ENCODE measurements at places on chromosomes 3 and 15. TPM values are rescaled to one million over a fixed set of nuclear protein-coding genes. Genes with fewer than 3 reads are reported as not detected.

DNA sequence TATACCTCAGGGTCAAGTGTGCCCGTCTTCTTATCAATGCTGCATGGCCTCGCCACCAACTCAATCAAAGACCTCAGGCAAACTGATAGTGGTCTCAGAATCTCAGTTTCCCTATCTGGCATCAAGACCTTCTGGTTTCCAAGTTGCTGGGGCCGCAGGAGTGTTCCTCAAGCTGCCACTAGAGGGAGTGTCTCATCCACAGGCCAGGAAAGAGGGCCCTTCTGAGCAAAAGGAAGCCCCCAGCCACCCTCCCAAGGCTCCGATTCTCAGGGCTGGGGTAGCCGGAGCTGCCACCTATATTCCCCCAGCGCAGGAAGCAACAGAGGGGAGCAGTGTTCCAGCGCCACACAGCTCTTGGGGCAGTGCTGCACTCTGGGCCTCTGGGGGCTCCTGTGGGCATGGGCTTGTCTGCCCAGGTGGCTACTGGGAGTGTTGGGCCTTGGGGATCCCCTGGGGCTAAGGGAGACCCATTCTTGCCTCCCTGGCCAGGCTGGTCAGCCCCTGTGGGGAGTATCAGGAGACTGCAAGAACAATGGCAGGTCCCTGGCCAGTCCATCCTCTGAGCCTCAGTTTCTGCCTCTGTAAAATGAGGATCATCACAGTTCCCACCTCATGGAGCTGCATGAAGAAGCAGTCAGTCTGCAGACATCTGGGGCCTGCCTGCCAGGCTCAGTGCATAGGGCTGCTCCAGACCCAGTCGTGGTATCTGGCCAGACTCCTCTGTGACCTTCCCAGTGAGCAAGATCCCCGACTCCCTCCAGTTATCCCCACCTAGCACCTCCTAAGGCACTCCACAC, 23.4 kb upstream of the SEC13 start:
- H3K4me1 ChIP-seq = no peaks in the 10 kb centered on the region
- peak; percentile 52 for DNase-seq
- no peak overlapping the region for H3K27ac ChIP-seq
- H3K4me3 ChIP-seq = no peak overlapping the region
- no peaks in the 10 kb centered on the region for H3K27me3 ChIP-seq
- H3K36me3 ChIP-seq = no peaks in the 10 kb centered on the region

DNA sequence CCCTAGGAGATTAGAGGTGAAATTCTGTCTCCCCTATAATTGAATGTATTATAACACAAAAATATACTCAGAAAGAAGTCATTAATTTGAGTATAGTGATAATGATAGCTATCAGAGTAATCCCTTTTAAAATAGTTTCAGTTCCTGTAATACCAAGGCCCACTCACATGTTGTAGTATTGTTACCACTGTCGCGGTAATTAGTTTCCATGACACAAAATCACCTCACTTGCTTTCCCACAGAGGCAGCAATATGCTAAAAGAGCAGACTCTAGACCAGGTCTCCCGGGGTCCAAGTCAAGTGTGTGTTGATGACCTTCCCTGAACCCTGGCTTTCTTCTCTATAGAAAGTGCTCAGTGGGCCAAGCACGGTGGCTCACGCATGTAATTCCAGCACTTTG, 39.5 kb upstream of the NSMCE3 start:
- no peak overlapping the region for H3K4me3 ChIP-seq
- no peaks in the 10 kb centered on the region for H3K36me3 ChIP-seq
- H3K27me3 ChIP-seq = no peaks in the 10 kb centered on the region
- H3K27ac ChIP-seq = no peak overlapping the region
- no peaks in the 10 kb centered on the region for H3K4me1 ChIP-seq

- H3K27ac ChIP-seq = no peak overlapping the region
- no peaks in the 10 kb centered on the region for H3K4me1 ChIP-seq
- DNase-seq = no peak
- H3K4me3 ChIP-seq = no peak overlapping the region
These were observed 553.7 kb downstream of the PDCD6IP start for GRCh38 chr3:34351882-34352777.

DNA sequence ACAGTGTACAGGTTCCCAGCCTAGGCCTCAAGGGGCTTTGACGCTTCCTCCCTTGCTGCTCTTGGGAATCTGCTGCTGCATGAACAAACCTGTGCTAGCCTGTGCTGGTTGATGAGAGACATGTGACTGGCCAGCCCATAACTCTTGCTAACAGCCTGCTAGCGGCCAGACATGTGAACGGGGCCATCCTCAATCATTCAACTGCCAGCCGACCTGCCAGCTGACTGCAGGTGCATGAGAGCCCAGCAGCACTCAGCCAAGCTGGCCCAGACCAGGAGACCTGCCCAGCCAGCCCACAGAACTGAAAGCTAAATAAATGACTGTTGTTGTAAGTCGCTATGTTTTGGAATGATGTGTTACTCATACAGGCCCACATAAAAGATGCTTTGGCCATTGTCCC, 82.4 kb upstream of the DLG1 start:
- no peak overlapping the region for H3K4me3 ChIP-seq
- H3K27me3 ChIP-seq = no peaks in the 10 kb centered on the region
- H3K4me1 ChIP-seq = peaks cover 6% of the 10 kb centered on the region

DNA sequence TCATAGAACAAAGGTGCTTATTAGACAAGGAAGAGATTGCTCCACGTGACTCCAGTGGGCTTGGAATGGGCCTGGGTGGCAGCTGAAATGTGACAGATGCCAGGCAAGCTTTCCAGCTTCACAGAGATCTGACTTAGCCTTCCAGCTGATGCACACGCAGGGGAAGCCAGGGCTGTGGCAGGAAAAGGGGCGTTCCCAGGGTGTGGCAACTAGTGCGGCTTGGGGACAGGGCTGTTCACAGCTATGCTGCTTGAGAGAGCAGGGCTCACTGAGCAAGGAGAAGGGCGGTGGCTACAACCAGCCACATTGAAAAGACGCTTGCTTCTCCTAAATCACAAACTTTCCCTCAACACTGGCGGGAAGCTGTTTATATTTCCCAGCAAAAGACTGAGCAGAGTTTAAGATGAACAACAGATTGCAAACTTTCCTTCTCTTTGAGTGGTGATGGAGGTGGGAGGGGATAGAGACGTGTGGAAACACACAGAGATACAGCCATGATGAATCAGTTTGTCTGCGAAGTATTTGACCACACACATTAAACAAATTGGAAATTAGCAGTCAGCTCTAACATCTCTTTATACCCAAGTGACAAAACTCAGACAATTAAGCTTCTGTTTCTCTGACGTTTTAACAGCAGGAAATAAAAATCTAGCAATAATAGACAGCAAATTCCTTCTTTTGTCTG, 127.5 kb downstream of the BDH1 start:
- peaks cover 26% of the 10 kb centered on the region for H3K4me1 ChIP-seq
- H3K27me3 ChIP-seq = no peaks in the 10 kb centered on the region
- DNase-seq = peak; percentile 49
- no peak overlapping the region for H3K27ac ChIP-seq

DNA sequence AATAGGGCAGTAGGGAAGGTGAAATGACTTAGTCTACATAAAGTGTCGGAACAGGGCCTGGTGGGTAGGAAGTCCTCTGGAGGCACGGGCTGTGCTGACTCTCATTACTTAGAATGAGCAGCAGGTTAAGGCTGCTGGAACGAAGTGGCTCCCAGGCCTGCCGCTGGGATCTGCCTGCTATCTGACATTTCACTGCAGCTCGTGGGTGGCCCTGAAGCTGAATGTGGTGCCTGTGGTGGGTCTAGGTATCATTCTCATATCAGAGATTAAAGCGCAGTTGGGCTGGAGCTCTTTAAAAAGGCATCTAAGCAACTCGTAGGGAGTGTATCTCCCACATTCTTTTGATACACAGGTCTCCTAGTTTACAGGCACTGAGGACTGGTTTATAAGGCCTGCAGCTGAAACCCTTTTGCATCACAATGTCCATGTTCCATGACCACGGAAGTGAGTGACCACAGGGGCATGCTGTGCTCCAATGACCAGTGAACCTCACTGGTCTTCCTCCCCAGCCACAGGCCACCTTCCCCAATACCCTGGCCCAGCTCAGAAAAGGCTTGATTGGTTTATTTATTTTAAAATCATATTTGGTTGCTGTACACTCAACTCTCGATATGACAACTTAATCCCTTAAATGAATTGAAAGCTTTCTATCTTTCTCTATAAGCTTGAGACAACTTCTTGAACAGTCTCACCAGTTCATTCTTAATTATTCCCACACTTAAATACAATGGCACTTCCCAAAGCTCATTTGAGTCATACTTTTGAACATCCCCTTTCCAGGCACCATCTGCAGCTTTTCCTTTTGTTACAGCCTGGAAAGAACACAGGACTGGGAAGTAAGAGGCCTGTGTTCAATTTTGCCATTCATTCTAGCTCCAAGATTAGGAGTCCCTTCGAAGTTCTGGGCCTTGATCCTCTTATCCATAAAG, 19.0 kb downstream of the ADAMTS9 start:
- no peaks in the 10 kb centered on the region for H3K36me3 ChIP-seq
- no peaks in the 10 kb centered on the region for H3K27me3 ChIP-seq
- H3K4me3 ChIP-seq = no peak overlapping the region
- H3K27ac ChIP-seq = no peak overlapping the region
- DNase-seq = no peak
- H3K4me1 ChIP-seq = peaks cover 4% of the 10 kb centered on the region

DNA sequence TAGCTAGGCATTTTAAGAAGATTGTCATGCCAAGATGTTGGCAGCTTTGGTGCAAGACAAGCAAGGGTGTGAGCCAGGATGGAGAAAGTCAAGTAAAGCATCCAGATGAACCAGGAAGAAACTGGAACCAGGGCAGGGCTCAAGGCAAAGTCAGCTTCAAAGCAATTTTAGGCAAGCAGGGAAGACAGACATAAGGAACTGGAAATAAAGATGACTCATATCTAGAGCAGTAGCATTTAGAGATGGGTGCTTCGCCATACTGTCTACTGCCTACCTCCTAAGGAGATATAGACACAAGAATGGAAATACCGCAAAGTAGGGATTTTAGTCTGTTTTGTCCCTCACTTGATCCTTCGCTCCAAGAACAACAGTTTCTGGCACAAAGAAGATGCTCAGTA, 59.9 kb downstream of the RYR3 start:
- H3K4me3 ChIP-seq = no peak overlapping the region
- DNase-seq = no peak
- H3K4me1 ChIP-seq = no peaks in the 10 kb centered on the region
- H3K36me3 ChIP-seq = no peaks in the 10 kb centered on the region

GRCh38 chr15:90338532-90338931, 13.6 kb upstream of the ZNF774 start:
- no peaks in the 10 kb centered on the region for H3K27me3 ChIP-seq
- H3K4me1 ChIP-seq = peaks cover 9% of the 10 kb centered on the region
- no peak overlapping the region for H3K4me3 ChIP-seq
- DNase-seq = no peak
- no peak overlapping the region for H3K27ac ChIP-seq

GRCh38 chr3:62277450-62277849, 95.9 kb downstream of the FEZF2 start:
- no peaks in the 10 kb centered on the region for H3K4me1 ChIP-seq
- no peak overlapping the region for H3K4me3 ChIP-seq
- peak; percentile 33 for DNase-seq

GRCh38 chr3:119530456-119530855, 29.0 kb downstream of the CD80 start:
- peak; percentile 92 for DNase-seq
- no peaks in the 10 kb centered on the region for H3K4me1 ChIP-seq

GRCh38 chr3:40557575-40558161, 32.9 kb downstream of the ZNF621 start:
- no peaks in the 10 kb centered on the region for H3K27me3 ChIP-seq
- no peak for DNase-seq
- no peak overlapping the region for H3K27ac ChIP-seq
- H3K4me3 ChIP-seq = no peak overlapping the region
- no peaks in the 10 kb centered on the region for H3K36me3 ChIP-seq

The IL17RE gene
- 11.3 TPM for total RNA-seq

The EPHB3 gene
- 10.7 TPM for total RNA-seq

The MRPL47 gene
- total RNA-seq = 24.8 TPM

GRCh38 chr15:63374686-63375520, 6.7 kb downstream of the CA12 start:
- peak; percentile 76 for DNase-seq
- H3K27ac ChIP-seq = peak overlapping the region; percentile 62
- H3K36me3 ChIP-seq = no peaks in the 10 kb centered on the region
- H3K4me3 ChIP-seq = no peak overlapping the region

- H3K4me3 ChIP-seq = no peak overlapping the region
- H3K27me3 ChIP-seq = no peaks in the 10 kb centered on the region
- no peaks in the 10 kb centered on the region for H3K36me3 ChIP-seq
- DNase-seq = no peak
- no peaks in the 10 kb centered on the region for H3K4me1 ChIP-seq
These were observed 430.5 kb downstream of the OTOL1 start for GRCh38 chr3:161927131-161927530.

The DOCK3 gene
- 1.4 TPM for total RNA-seq

GRCh38 chr3:45687828-45688193, 1.4 kb upstream of the SACM1L start:
- DNase-seq = no peak
- no peaks in the 10 kb centered on the region for H3K27me3 ChIP-seq
- no peak overlapping the region for H3K4me3 ChIP-seq

GRCh38 chr3:190517687-190518086, 3.8 kb downstream of the IL1RAP start:
- no peaks in the 10 kb centered on the region for H3K27me3 ChIP-seq
- peaks cover 3% of the 10 kb centered on the region for H3K36me3 ChIP-seq
- H3K4me1 ChIP-seq = no peaks in the 10 kb centered on the region
- H3K27ac ChIP-seq = no peak overlapping the region
- no peak for DNase-seq
- no peak overlapping the region for H3K4me3 ChIP-seq

The STXBP5L gene
- not detected for total RNA-seq

DNA sequence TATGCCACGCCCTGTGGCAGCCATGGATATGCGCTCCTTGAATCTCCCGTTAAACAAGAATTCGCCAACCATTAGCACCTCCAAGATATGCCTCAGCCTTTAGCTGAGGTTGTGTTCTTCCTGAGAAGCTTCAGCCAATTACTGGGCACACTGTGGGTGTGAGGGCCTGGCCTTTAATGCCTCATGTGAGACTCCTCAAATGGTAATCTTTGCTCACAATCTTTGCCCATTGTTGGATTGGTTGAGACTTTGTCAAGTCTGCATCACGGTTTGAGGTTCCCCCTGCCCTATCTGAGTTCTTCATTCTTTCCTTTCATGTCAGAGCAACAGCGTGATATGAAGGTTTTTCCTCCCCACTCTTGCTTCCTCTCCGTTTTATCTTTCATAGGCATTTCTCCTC, 108.1 kb upstream of the CCDC54 start:
- peaks cover 7% of the 10 kb centered on the region for H3K4me1 ChIP-seq
- DNase-seq = no peak
- H3K36me3 ChIP-seq = no peaks in the 10 kb centered on the region
- H3K4me3 ChIP-seq = no peak overlapping the region

- H3K36me3 ChIP-seq = no peaks in the 10 kb centered on the region
- no peak overlapping the region for H3K4me3 ChIP-seq
- H3K27ac ChIP-seq = no peak overlapping the region
- no peaks in the 10 kb centered on the region for H3K4me1 ChIP-seq
- no peak for DNase-seq
- H3K27me3 ChIP-seq = no peaks in the 10 kb centered on the region
These were observed 7.5 kb downstream of the DTWD1 start for GRCh38 chr15:49628379-49628778.

- no peaks in the 10 kb centered on the region for H3K27me3 ChIP-seq
- H3K27ac ChIP-seq = no peak overlapping the region
- H3K4me1 ChIP-seq = peaks cover 5% of the 10 kb centered on the region
- DNase-seq = no peak
- H3K4me3 ChIP-seq = no peak overlapping the region
These were observed 18.9 kb downstream of the CD200 start for GRCh38 chr3:112351823-112352222.

GRCh38 chr15:39589815-39590644, 9.2 kb downstream of the THBS1 start:
- H3K27ac ChIP-seq = no peak overlapping the region
- peaks cover 59% of the 10 kb centered on the region for H3K36me3 ChIP-seq
- no peaks in the 10 kb centered on the region for H3K27me3 ChIP-seq
